CD4-positive, alpha-beta T cell treated with Interleukin-4 for 1 hour (primary cell): ENCODE measurements at places on chromosomes 1 and 21.
A peak's percentile ranks its signal among the peaks of the same experiment; 100 is the strongest.

GRCh38 chr1:243483071-243483771, 227.4 kb downstream of the SDCCAG8 start:
- no peak for DNase-seq

DNA sequence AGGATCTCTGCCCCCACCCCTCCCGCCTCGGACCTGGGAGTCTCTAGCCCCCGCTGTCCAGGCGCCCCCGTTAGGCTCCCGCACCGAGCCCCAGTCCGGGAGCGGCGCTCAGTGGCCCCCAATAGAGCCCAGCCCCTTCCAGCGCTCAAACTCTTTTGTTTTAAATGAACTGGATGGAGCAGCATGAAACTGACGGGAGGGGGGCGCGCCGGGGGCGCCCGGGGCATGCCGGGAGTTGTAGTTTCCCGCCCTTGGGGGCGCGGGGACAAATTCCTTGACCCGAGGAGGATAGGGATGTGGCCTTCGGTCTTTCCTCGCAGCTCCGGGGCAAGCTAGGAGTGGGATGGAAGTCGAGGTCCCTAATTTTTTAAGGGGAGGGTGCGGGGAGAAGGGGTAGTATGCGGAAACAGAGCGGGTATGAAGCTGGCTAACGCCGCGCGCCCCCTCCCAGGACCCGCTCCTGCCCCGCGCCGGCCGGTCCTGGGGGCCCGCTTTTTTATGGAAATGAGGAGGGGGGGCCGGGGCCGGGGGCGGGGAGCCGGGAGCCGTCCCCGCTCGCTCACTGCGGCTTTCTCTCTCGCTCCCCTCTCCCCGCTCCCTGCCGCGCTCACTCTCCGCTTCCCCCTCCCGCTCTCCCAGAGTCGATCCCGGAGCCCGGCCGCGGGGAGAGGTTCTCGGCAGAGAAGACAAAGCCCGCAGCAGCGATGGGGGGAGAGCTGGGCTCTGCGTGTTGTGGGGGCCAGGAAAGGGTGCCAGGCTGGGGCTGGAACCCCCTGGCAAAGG, at the start of gene MEX3A:
Gene MEX3A (minus strand): TSS at position 157 of the 783 bp plus-strand sequence. CDS start 467 bp downstream, outside the sequence.
- DNase-seq: peak; percentile 64

- no peak for DNase-seq
Measured at GRCh38 chr1:18511874-18512150, 31.1 kb downstream of the KLHDC7A start.

DNA sequence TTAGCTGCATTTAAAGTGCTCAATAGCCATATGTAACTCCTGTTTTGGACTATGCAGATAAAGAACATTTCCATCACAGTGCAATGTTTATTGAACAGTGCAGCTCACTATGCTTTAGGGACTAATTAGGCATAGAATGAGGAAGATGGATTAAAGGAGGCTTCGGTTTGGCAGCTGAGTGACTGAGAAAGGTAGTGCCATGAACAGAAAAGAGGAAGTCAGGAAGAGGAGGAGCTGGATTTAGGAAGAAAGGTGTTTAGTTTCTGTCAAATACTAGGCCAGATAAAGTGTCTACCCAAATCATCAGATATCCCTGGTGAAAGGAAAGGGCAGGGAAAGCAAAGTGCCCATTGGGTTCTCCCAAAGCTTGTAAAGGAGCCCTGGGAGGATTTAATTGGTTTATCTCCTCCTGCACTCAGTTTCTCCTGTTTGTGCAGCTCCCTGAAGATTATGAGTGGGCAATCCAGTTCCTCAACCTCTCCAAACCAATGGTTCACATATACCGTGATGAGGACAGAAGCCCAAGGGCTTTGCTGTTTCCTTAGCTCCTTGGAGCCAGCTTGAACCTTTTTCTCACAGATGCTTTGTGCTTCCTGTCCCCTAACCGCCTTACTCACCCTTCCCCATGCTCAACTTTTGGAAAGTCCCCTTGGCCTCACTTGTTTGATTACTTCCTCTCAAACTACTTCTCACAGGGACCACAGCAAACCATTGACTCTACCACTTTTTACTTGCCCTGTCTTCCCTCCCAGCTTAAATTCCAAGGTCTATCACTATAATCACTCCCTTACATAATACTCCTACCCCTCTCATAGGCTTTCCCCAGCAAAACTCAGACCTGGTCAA, 3.5 kb upstream of the RAP1A start:
- peak; percentile 80 for DNase-seq
